Stimulated activated CD8-positive, alpha-beta memory T cell treated with anti-CD3 and anti-CD28 coated beads, Interleukin-4, amount 100 ng/mL, for 1 hour (primary cell): ENCODE measurements at places on chromosomes 5 and 9.

- no peak for DNase-seq
These were observed 121.9 kb upstream of the GHR start for GRCh38 chr5:42301349-42301748.

- DNase-seq, result no peak
These were observed 57.1 kb downstream of the TSPAN17 start for GRCh38 chr5:176704355-176704754.

- no peak for DNase-seq
These were observed 50.0 kb downstream of the EXD3 start for GRCh38 chr9:137372693-137373610.

DNA sequence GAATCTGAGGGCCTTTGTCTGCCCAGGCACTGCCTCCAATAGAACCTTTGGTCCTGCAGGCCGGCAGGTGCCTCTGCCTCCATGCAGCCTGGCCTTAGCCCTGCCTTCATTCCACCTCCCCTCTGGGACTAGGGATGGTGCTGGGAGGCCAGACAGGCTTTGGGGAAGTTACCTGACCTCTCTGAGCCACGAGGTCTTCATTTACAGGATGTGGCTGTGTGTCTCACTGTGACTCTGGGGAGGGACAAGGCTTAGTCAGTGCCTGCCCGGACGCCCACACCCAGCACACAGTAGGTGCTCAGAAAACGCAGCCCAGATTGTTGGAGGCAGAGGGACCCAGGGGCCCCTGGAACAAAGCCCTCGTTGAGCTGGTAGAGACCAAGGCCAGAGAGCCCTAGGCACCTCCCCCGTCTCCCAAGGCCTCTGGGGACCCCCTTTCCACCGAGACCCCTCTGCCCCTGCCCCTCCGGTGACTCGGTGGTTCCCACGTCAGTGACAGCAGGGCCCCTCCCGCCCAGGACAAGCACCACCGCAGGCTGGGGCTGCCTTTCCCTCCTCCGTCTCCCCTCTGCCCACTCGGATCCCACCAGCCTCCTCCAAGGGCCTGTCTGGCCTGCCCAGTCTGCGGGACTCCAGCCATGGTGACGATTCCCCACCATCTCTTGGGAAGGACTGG is 46.9 kb upstream of the EGFL7 start:
- DNase-seq, result no peak
